ENCODE measurements at places on chromosomes 11 and 22. TPM values are rescaled to one million over a fixed set of nuclear protein-coding genes. Genes with fewer than 3 reads are reported as not detected.

LRRC75B gene
- 42.4 TPM for total RNA-seq

FGF4 gene
- total RNA-seq, result not detected

GRCh38 chr11:133968300-133968699 is 11.5 kb upstream of the IGSF9B start:
- H3K36me3 ChIP-seq, result no peaks in the 10 kb centered on the region
- H3K4me3 ChIP-seq, result no peak overlapping the region
- no peak overlapping the region for H3K27ac ChIP-seq

DNA sequence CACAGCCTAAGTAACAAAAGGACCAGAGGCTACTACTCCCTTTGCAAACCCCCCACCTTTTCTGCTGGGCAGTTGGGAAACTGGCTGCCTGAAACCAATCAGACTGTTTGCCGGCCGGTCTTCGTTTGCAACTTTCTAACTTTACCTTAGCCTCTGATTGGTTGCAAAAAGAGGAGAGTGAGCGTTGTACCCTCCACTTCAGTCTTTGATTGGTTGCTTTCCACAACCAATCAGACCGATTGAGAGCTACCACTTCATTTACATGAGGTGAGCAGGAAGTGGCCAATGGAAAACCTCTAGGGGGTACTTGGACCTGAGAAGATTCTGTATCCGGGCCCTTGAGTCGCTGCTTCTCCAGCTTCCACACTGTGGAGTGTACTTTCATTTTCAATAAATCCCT is 18.8 kb upstream of the CLNS1A start:
- no peaks in the 10 kb centered on the region for H3K27me3 ChIP-seq
- no peak overlapping the region for H3K4me3 ChIP-seq
- no peaks in the 10 kb centered on the region for H3K36me3 ChIP-seq
- DNase-seq, result no peak
- no peak overlapping the region for H3K27ac ChIP-seq

DNA sequence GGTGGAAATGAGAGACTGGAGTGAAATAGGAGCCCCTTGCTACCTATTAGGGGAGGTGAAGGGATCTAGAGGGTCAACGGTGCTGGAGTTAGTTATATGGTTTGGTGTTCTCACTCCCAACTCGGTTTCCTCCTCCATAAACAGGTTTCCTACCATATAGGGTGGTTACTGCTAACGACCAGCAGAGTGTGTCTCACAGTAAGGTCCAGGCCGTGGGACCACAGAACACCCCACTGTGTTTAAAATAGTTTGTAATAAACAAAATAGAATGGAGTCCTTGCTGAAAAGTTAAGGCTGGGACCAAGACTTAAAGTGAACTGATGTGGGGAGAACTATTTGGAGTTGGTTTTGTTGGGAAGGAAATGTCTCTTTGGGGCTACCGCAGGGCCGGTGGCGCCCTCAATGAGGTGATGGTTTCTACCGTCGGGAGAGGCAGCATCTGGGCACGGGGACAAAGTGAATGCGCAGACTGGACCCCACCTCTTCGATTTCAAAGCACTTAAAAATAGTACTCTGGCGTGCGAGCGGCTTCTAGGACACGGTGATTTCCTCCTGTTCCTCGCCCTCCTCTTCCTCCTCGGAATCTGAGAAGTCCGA is 4.5 kb downstream of the DBX1 start:
- no peaks in the 10 kb centered on the region for H3K4me1 ChIP-seq
- H3K4me3 ChIP-seq, result no peak overlapping the region
- no peak overlapping the region for H3K27ac ChIP-seq

All from cardiac muscle cell (in vitro differentiated cells and primary cell).